ENCODE measurements at places on chromosomes 1 and 21.

DNA sequence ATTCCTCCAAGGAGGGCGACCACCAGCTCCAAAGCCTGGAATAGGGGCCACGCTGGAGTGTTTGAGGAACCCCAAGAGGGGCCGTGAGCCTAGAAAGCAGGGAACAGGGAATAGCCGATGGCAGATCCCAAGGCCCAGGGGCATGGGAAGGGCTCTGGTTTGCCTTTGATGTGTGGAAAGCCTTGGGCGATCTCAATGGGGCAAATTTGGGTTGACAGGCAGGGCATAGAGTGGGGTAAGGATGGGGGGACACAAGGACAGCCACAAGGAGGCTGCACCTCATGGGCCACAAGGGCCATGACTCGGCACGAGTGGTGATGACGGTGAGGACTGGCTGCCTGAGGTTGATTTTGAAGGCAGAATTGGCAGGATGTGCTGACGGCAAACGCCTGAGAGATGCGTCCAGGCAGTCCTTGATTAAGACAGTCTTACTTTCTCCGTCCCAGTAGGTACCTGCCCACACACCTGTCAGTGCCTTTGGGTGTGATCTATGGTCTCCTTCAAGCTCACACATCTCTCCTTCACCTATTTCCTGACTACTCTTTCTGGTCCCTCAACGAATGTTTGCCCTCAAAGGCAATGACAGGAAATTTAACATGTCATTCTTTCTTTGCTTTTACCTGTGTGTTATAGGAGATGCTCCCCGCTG is 2.0 kb upstream of the TMPRSS3 start:
- no peak for DNase-seq

GRCh38 chr1:43711524-43712386 is 4.4 kb downstream of the ST3GAL3 start:
- no peak for DNase-seq

- DNase-seq: no peak
These were observed 16.1 kb downstream of the DONSON start for GRCh38 chr21:33572350-33572749.

- no peak for DNase-seq
These were observed 140.9 kb downstream of the ROR1 start for GRCh38 chr1:63914706-63915105.

DNA sequence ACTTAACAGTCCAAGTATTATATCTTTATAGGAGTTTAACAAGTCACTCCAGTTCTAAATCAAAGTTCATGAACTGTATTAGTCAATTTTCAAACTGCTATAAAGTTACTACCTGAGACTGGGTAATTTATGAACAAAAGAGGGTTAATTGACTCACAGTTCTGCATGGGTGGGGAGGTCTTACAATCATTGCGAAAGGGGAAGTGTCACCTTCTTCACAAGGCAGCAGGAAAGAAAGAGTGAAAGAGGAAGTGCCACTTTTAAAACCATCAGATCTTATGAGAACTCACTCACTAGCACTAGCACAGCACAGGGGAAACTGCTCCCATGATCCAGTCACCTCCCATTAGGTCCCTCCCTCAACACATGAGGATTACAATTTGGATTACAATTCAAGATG is 70.0 kb downstream of the CLCA4 start:
- DNase-seq: no peak

- DNase-seq: no peak
These were observed 28.5 kb upstream of the SPSB1 start for GRCh38 chr1:9263984-9264872.

DNA sequence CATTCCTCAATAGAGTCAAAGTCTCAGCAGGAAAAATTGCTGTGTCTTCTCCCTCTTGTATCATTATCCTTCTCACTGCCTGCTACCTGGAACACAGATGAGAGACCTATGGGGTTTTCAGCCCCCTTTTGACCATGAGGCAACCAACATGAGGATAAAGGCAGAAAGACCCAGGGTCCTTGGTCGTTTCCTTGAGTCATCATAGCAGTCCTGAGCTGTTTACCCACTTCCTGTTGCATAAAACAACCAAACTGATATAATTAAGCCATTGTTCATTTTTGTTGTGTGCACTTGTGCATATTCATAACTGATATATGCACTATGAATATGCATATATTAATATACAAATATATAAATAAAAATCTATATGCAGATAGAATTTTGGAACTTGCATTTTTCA is 188.3 kb upstream of the MAP1LC3C start:
- no peak for DNase-seq

DNA sequence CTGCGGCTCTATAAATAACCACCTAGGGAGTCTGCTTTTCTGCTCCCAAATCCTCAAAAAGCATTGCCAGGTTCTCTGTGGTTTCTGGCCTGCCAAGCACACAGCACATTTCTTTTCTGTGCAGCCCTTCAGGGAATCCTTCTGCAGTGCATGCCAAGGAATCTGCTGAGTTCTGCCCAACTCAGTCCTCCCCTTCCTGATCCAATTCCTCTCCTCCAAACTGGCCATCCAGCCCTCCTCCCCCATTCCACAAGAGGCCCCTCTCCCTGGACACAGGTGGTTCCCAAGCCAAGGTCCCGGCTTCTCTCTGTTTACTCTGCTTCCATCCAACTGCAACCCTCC is 61.8 kb downstream of the HIVEP3 start:
- no peak for DNase-seq

GRCh38 chr1:158999316-159000069 is 10.2 kb upstream of the IFI16 start:
- no peak for DNase-seq
